ENCODE measurements at places on chromosomes 5 and 9.

- no peak for DNase-seq
Measured at GRCh38 chr5:69467442-69468225, 25.0 kb upstream of the OCLN start.

DNA sequence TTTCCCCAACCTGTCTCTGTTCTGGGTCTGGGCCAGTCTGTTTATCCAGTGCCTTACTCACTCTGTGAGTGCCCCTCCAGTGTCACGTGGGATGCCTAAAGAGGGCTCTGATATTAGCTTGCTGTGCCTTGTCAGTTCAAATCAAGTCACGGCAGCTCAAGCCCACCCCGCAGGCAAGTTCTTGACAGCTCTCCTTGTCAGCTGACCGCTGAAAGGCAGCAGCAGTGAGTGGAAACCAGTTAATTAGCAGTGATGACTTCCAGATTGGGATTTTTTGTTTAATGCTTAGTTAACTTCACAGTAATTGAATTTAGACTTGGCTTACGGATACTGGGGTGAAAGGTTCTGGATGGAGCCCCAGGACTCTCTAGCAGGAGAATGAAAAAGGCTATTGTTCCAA lies 210.1 kb downstream of the PSAT1 start:
- DNase-seq, result no peak

GRCh38 chr5:56993241-56993640 lies 41.3 kb upstream of the MIER3 start:
- no peak for DNase-seq

GRCh38 chr9:2289263-2289662 lies 274.1 kb downstream of the SMARCA2 start:
- no peak for DNase-seq

- DNase-seq, result no peak
Measured at GRCh38 chr9:112777914-112778313, 27.4 kb downstream of the SNX30 start.

DNA sequence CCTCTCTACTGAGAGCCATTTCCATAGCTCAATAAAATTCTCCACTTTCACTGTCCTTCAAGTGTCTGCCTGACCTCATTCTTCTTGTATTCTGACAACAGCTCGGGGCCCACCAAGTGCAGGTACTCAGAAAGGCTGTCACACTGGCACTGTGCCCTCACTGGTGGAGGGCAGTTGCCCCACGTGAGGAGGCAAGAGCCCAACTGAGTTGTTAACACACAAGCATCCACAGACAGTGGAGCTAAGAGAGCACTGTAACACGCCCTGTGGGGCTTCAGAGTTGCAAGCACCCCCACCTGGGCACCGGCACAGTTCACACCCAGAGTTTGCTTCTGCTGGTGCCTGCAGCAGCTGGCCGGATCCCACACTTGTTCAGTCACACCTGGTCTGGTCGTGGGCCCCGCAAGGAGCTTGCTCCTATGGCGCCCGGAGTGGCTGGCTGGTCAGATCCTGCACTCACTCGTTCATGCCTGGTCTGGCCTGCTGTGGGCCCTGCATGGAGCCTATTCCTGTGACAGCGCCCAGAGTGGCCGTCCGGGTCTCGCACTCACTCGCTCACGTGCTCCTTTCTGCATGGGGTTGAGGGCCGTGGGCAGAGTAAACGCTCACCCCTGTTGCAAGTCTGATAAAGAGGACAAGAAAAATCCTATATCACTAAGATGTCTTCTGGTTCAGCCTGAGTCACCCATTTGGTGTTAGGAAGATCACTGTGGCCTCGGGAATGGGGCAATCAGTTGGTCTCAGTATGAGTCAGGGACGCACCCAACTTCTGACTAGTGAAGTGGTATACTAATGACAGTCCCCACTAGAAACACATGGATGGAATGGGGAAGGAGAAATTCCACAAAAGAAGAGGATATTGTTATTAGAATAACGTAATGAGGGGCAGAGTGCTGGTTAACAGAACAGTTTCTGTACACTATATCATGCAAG lies 87.0 kb upstream of the CCNH start:
- DNase-seq, result no peak

DNA sequence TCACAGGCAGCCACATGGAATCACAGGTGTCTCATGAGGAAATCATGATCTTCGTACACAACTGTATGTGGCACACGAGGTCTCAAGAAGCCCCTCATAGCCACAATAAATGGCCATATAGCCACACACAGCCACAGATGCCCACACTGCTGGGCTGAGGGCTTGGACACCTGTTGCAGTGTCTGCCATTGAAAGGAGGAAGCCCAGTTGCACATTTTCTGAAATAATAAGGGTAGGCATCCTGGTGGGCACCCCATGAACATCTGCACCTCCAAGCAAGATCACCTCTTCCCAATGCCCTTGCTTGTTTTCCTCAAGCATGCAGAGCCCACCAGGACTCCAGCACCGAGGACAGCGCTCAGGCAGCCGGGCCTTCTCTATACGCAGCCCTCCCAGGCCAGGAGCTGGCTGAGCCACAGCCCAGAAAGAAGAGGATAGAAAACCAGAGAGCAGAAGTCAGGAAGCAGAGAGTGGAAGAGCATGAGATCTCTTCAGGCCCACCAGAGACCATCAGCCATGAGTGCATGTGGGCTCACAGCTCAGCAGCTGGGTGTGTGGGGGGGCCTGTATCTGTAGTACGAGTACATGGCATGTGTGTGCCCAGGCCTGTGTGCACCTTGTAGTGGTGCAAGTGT lies 1.0 kb upstream of the ACSL6 start:
- no peak for DNase-seq

- no peak for DNase-seq
Measured at GRCh38 chr5:4246447-4246846, 650.8 kb downstream of the IRX1 start.

DNA sequence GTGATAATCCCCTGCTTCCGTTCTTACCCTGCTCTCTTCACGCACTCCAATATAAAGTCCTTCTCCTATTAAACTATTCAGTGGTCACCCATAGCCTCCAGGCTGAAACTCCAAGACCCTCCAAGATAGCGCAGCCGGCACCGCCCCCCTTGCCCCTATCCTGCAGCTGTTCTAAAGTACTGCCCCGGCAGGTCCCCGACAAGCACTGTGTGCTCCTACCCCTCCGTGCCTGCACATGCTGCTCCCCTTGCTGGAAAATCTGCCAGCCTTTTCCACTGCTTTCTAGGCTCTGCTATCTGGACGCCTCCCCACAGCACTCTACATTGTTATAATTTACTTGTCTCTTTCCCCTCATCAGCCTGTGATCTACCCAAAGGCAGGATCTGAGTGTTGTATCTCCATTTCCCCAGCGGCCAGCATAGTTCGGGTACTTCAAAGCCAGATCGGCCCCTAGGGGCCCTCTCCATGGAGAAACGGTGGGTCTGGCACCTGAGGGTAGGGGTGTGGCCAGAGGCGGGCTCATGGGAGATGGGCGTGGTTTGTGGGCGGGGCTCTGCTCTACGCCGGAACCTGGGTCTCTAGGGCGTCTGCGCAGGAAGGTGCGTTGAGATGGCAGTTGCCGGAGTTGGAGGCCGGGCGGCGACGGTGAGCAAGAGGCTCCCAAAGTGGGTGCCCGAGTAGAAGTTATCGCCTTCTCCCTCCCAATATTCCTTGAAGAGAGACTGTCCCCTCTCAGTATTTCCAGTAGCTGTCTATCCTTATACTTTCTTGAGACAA lies 83.5 kb upstream of the RUSC2 start:
- peak; percentile 38 for DNase-seq

DNA sequence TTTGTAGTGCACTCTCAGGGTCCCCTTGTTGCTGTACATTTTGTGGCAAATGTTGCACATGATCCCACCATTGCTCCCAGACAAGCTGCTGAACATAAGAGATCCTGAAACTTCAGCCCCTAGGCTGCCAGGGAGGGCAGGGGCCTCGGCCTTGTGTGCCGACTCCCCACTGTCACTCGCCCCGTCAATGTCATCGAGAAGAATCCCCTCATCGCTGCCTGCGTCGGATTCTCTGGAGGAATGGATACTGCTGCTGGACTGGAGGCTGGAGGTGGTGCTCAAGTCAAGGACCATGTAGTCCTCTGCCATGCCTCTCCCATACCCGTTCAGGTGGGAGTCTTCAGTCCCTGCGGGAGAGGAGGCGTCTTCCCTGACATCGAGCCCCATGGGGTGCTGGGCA lies 451.3 kb downstream of the BNC2 start:
- no peak for DNase-seq

- no peak for DNase-seq
Measured at GRCh38 chr9:126365780-126366179, 39.2 kb downstream of the MVB12B start.

GRCh38 chr5:97026721-97027120 lies 90.8 kb downstream of the LNPEP start:
- DNase-seq, result no peak

DNA sequence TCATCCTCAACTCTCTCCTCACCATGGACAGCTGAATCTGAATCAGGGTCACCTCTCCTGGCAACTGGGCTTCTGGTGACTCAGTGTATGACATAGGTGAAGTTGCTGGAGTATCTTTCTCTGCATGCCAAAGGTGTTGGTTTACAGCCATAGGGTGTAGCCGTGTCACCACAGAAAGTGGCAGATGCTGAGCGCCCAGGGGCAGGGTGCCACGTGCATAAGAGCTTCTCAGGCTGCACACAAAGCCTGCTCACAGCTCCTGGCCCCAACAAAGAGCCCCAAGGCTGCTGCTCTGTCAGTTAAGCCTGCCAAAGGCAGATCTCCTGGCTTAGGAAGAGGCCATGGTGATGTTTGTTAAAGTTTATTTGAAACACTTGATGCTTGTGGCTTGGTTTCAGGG lies 297.7 kb upstream of the WWC1 start:
- no peak for DNase-seq

DNA sequence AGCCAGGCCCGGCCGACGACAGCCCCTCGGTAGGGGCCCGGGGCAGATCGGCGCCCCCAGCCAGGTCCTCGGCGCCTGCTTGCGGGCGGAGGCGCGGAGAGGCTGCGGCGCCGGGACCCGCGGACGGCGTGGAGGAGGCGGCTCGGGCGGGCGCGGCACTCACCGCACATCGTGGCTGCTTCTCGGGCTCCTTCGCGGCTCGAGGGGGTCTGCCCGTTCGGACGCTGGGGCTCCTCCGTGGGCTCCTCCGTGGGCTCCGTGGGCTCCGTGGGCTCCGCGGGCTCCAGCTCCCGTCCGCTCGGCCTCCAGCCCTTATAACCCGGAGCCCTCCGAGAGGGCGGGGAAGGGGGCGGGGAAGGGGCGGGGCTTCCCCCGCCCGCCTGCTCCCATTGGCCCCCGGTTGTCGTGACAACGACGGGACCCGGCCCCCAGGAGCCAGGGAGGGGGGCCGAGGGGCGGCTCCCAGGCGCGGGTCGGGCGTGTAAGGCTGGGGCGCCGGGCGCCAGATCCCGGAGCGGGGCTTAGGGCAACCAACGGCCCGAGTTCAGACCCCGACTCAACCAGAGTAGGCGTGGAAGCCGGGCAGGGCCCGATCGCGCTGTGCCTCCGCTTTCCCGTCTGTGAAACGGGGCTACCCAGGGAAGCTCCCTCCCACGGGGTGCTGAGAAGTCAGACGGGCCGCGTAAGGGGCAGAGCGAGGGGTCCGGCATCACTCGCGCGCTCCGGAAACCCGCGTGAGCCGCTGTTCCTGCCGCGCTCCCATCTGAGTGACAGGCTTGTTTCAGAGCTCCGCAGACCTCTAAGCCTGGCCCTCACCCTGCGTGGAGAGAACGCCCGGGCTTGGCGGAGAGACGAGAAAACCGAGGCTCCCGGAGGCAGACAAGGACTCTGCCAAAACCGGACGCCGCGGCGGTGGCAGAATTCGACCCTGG lies at the start of gene GFPT2:
Gene GFPT2, minus strand, starts transcription at position 289 of the 932 bp plus-strand sequence. Its CDS starts 119 bp downstream, at position 170.
- DNase-seq, result peak; percentile 65

- no peak for DNase-seq
Measured at GRCh38 chr9:115202960-115203751, 85.2 kb upstream of the TNC start.

DNA sequence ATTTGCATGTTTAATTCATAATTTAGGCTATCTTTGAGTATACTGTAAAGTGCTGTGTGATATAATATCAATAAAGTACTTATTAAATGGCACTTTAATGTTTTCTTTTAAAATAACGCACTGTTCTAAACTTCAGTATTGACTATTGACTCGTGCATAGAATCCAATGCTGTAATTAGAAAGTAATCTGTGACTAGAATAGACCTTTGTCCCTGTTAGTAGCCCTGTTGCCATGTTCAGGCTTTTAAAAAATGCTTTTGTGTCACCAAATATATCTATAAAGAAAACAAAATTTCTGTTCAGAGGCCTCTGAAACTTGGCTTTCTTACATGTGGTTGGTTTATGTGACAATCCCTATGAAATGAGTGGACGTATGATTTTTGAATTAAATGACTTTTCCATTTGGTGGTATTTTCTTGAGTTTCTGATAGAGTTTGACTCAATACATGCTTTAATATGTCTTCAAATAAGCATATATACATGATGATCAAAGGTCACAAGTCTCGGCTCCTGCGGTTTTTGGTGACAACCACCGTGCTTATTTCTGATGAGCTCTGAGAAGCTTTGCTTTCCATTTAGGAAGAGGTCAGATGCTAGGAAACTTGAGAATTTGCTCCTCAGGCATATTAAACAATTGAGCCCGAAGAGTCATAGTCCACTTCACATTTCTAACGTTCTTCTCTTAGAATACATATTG lies 174.7 kb downstream of the NR3C1 start:
- no peak for DNase-seq

GRCh38 chr5:154706416-154706815 lies 48.8 kb upstream of the LARP1 start:
- DNase-seq, result no peak

DNA sequence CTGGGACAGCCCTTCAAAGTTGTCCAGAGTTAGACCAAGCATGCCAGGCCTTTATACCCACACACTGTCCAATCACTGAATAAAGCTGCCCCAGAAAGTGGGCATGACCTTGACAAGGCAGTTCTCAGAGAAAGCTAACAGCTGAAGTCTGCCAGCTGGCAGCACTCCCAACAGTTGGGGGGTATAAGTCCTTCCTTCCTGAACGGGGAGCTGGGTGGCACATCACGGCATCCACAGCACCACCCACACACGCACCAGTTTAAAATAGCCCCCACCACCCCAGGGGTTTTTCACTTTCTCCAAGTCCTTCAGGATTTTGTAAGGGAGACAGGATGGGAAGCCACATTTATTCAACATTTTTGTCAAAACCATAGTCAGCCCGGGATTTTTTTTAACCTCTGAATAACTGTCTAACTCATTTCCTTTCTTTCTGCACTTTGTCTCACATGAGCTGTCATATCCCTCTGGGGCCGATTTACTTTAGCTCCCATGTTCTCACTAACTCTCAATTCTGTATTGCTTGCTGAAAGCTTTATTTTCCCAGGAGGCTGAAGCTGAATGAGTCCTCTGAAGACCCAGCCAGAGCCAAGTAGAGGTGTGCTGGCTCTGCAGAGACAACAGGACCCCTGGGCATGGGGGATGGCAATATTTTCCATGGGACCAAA lies 15.4 kb downstream of the FAM81B start:
- no peak for DNase-seq

All from activated T-cell treated with anti-CD3 and anti-CD28 coated beads for 48 hours (primary cell).